Stimulated activated CD8-positive, alpha-beta memory T cell treated with anti-CD3 and anti-CD28 coated beads, Interleukin-4, amount 100 ng/mL, for 1 hour (primary cell): ENCODE measurements at places on chromosomes 7 and 10.

GRCh38 chr10:19816411-19817230, at the start of gene PLXDC2:
Gene PLXDC2 (plus strand): TSS chr10:19816432.
- no peak for DNase-seq

GRCh38 chr10:16652154-16652553, 130.5 kb upstream of the C1QL3 start:
- DNase-seq, result no peak

DNA sequence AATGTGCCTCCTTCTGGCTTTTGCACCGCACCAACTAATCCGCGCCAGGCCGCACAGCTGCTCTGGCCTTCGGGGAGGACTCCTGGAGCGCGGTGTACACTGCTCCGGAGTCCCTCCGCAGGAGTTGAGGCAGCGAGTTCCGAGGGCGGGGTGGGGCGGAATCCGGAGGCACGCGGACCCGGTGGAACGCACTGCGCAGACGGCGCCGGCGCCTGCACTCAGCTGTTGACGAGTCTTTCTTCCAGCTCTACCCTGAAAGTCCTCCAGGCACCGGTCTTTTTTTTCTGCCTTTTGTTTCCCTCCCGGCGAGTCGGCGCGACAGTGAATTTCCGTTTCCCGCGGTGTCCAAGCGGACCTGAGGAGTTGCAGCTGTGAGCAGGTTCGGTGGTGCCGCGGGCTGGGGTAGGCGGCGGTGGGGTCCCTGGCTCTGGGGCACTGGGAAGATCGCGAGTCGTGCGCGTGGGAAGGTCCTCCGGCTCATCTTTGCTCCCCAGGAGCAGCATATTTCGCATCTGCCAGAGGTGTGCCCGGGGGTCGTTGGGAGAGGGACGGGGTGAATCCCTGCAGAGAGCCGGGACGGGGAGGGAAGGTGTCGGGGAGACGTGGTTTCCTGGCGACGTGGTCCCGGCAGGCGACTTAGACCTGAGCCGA, 44.1 kb downstream of the SFTPD start:
- DNase-seq, result peak; percentile 6

DNA sequence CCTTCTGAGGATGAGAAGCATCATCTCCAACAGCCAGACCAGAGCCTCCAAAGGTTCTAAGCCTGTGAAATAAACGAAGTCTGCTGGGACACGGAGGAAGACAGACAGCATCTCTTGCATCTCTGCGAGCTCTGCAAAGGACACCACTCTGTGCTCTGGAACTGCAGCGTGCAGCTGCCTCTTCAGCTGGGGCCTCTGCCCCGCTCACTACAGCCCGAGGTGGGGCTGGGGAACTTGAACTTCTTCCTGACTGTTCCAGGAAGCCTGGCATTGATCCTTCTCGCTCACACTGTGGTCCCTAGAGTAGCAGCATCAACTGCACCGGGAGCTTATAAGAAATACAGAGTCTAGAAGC, 163.3 kb downstream of the USP6NL start:
- no peak for DNase-seq

- no peak for DNase-seq
Measured at GRCh38 chr7:26538216-26538615, 246.6 kb downstream of the SNX10 start.

GRCh38 chr10:64508029-64508661, 986.9 kb downstream of the REEP3 start:
- no peak for DNase-seq

GRCh38 chr10:73039635-73040034, 57.0 kb downstream of the P4HA1 start:
- DNase-seq, result no peak

GRCh38 chr7:37332243-37333016, 116.2 kb downstream of the ELMO1 start:
- DNase-seq, result no peak

- no peak for DNase-seq
Measured at GRCh38 chr7:138890499-138891445, 90.4 kb downstream of the KIAA1549 start.

DNA sequence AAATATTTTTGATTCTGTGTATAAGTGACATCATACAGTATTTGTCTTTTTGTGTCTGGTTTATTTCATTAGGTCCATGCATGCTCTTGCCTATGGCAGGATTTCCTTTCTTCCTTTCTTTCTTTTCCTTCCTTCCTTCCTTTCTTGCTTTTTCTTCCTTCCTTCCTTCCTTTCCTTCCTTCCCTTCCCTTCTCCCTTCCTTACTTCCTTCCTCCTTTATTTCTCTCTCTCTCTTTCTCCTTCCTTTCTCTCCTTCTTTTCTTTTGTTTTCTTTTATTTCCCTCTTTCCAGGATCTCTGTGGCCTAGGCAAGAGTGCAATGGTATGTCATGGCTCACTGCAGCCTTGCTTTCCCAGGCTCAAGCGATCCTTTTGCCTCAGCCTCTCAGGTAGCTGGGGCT, 31.4 kb upstream of the CALU start:
- no peak for DNase-seq

DNA sequence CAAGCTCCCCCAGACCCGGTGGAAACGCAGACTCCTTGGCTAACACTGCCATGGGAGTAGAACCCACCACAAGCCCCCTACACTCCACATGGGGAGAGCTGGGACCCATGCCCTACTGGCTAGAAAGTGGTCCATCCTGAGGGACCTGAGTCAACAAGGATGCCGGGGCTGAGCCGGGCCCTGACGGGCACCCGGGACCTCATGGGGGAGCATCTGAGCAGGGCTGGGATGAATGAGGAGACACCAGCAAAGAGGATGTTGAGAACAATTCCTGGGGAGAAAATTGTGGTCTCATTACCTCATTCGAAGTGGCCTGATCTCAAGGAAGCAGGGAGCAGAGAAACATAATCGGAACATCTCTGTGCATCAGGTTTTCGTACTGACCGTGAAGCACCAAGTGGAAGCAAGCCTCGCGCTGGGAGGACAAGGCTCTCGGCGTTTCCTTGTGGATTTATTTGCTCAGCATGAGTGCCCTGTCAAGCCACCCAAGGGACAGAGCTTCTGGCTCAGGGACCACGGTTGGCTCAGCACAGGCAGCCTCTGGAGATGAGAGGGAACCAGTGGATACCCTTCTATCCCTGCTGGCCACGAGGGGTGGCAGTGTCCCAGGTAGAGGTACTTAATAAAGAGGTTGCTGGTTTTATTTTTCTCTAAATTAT, 132.2 kb upstream of the FAM20C start:
- no peak for DNase-seq

GRCh38 chr7:47801423-47801822, 146.8 kb downstream of the PKD1L1 start:
- no peak for DNase-seq
